NAMALWA (cell line): ENCODE measurements at places on chromosomes 7 and 10.
A peak's percentile ranks its signal among the peaks of the same experiment; 100 is the strongest.

DNA sequence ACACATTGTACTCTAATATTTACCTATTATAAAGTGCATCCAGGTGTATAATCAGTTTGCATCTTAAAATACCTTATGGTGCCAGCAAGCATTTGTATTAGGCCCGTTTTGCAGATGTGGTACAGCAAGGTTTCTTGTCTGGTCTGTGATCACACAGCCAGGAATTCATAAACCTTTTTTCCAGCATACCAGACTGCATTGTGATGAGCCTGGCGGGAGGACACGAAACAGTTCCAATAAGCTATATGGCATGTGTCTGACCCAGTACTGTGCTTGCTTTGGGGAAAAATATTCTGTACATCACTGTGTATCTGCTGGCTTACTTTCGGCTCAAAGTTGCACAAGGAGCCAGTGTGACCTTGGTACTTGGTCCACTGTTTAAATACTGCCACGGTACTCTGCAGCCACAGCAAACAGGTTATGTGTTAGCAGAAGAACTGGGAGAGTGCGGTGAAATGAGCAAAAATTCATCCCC lies 36.3 kb downstream of the CHN2 start:
- DNase-seq, result no peak

GRCh38 chr7:131574741-131575140 lies 18.3 kb upstream of the PODXL start:
- no peak for DNase-seq

- DNase-seq, result no peak
Observed at GRCh38 chr10:47025540-47026300, 114.5 kb downstream of the PTPN20 start.

DNA sequence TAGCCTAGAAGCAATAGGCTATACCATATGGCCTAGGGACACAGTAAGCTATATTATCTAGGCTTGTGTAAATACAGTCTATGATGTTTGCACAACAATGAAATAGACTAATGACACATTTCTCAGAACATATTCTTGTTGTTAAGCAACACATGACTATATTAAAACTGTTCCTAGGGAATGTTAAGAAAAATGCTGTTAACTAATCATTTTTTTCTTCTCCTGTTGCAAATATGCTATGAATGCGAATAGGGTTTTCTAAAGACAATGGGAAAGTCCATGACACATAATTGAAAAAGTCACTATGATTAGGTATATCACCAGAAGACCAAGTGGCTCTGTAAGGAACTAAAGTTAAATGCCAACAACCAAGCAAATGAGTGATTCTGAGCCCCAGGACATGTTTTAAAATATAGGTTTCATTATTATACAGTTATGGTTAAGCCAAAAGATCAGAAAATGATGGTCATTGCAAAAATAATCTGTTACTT lies 454.0 kb upstream of the SORCS1 start:
- DNase-seq, result no peak

- DNase-seq, result no peak
Observed at GRCh38 chr10:71966046-71967004, 2.1 kb downstream of the CHST3 start.

DNA sequence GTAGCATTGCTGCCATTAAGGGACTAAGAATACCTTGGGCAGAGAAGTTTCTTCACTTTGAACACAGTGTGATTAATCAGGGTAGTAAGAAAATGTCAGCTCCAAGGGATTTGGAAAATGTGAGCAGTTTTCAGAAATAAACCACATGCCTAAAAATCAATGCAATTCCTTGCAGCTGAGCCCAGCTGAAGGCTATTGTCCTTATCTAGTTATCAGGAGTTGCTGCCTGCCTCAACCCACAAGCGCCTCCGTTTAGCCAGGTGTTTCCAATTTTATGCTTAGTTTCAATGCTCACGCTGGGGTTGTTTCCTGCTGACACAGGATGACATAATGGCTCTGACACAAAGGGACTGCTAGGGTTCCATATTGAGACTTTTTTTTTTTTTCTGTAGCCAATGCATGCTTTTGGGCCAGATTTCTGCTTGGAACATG lies 132.3 kb upstream of the ANK3 start:
- no peak for DNase-seq

GRCh38 chr10:67098461-67098860 lies 172.6 kb downstream of the LRRTM3 start:
- no peak for DNase-seq

GRCh38 chr7:98252425-98253054 lies 508 bp upstream of the TECPR1 start:
- no peak for DNase-seq

- DNase-seq, result no peak
Observed at GRCh38 chr10:99695761-99696160, 36.2 kb downstream of the COX15 start.

- no peak for DNase-seq
Observed at GRCh38 chr10:24962995-24963394, 10.6 kb upstream of the PRTFDC1 start.

DNA sequence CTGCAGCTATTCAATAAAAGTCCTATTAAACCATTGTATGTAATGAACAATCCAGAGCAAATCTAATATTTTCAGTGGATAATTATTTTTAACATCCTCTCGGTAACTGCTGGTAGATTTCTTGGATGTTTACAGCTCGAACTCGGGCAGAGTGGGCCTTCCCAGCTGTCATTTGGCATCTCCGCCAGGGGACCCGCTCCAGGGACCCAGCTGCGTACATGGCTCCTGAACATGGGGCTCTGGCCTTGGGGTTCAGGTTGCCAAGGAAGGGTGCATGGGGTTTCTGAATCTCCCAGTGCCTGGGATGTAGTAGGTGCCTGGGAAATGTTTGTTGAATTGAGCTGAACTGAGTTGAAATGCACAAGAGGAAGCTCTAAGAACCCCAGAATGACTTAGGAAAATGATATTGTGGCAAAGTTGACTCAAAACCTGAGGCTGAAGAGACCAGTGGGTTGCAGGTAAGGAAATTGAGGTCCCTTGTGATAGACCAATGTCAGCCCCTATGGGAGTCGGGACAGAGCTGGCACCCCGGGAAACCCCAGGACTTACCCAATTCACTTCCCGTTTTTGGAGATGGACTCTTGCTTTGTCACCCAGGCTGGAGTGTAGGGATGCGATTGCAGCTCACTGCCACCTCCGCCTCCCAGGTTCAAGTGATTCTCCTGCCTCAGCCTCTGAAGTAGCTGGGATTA lies 228.4 kb downstream of the CUX1 start:
- DNase-seq, result no peak

GRCh38 chr7:151060416-151061212 lies 1.2 kb downstream of the SLC4A2 start:
- DNase-seq, result peak; percentile 56

DNA sequence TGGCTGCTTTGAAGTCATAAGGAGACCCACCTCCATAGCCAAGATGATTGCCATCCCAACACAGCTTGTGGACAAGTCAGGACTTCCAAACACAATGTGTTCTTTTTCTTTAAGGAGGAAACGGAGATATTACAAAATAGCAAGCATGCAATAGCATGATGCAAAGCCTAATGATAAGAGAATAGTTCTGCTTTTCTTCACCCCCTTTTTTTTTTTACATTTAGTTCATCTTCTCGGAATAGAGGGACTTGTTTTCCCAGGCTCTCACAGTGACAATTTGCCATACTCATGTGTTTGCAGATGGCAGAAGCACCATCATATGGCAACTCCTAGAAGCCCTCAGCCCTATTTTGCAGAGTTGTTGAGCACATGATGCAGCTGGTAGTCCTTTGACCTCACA lies 119.8 kb downstream of the ITGB8 start:
- no peak for DNase-seq

GRCh38 chr7:47678641-47679380 lies 96.9 kb upstream of the TNS3 start:
- peak; percentile 49 for DNase-seq

DNA sequence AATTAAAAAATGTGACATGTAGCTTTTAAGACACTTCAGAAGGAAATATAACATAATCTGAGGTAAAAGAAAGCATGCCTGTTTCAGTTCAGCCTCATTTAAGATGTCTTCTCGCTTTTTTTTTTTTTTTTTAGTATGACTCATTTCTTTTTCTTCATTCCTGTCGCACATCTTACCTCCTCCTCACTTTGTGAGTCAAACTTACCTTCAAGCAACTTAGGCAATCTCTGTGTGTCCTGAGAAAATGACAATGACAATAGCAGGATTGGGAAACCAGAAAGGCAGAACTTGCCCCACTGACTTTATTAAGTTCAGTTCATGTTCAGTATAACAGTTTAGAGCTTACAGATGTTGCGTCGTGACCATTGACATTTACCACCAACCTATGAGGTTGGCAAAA lies 7.7 kb downstream of the PTN start:
- no peak for DNase-seq

- no peak for DNase-seq
Observed at GRCh38 chr10:73088304-73088703, 8.4 kb downstream of the P4HA1 start.
